ENCODE measurements at places on chromosomes 12 and 14.
A peak's percentile ranks its signal among the peaks of the same experiment; 100 is the strongest.

GRCh38 chr12:121441555-121441954, 41.6 kb downstream of the RNF34 start:
- DNase-seq: no peak

DNA sequence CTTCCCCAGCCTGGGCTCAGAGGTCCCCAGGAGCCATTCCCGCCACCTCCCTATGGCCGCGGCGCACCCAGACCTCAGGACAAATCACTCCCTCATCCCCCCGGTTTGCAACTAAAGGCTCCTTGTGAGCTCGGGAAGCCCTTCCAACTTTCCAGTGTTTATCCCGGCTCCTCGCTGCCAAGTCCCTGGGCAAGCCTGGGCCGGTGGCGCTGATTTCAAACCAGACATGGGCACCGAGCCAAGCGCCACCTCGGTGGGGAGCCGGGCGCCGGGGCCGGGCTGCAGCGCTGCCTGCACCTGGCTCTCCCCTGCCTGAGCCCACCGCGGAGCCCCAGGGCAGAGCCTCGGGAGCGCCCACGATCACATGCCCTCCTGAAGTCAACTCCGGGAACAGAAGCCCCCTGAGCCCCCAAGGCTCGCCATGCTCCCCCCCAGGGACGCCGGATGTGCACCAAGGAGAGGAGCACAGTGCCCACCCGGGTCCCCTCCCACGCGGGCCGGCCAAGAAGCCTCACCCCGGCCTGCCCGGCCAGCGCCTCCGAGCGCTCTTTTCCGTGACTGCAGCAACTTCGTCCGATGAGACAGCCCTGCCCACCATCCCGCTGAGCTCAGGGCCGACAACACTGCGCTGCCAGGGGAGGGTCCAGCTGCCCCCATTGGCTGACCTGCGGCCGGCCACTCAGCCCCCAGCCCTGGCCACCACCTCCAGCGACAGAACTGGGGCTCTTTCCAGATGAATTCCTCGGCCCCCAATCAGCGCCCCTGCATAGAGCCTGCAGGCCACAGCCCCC, 50.0 kb downstream of the NCOR2 start:
- no peak for DNase-seq

DNA sequence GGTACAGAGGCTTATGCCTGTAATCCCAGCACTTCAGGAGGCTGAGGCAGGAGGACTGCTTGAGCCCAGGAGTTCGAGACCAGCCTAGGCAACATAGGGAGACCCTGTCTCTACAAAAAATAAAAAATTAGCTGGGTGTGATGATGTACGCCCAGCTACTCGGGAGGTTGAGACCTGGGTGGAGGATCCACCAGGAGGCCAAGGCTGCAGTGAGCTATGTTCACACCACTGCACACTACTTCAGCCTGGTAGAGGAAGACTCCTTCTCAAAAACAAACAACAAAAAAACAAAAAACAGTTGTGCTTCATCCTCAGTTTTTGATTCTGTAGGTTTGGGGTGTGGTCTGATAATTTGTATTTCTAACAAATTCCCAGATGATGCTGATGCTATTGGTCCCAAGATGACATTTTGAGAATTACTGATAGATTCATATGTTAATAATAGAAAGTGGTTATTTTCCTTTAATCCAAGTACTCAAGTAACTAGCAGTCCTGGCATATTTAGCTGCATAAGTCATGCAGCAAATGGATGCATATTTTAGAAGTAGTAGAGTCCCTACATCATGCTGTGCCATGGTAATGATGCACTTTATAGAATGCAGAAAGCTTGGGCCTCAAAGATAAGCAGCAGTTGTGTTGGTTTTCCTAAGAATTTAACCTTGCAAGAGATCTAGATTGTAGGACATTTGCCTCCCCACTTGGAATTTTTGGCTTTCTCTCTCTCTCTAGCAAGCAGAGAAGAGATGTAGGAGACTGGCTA, 76.1 kb upstream of the PAWR start:
- no peak for DNase-seq

DNA sequence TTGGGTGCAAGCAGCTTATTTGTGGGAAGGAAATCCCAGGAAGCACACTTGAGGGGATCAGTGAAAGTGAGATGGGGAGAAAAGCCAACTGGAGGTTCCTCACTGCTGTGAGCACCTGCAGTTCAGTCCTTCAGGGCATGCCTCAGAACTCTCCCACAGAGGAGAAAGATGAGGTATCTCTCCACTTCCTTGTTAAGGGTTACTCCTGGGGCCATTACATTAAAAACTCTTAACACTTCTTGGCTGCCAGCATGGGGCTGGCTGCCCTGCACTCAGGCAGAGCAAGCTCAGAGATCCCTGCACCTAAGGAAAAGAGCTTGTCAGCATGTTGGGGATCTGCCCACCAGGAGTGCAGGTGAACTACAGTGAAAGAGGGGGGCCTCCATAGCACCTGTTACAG, 28.8 kb downstream of the FERMT2 start:
- DNase-seq: no peak

- no peak for DNase-seq
These were observed 82.6 kb downstream of the EML1 start for GRCh38 chr14:99875836-99876235.

DNA sequence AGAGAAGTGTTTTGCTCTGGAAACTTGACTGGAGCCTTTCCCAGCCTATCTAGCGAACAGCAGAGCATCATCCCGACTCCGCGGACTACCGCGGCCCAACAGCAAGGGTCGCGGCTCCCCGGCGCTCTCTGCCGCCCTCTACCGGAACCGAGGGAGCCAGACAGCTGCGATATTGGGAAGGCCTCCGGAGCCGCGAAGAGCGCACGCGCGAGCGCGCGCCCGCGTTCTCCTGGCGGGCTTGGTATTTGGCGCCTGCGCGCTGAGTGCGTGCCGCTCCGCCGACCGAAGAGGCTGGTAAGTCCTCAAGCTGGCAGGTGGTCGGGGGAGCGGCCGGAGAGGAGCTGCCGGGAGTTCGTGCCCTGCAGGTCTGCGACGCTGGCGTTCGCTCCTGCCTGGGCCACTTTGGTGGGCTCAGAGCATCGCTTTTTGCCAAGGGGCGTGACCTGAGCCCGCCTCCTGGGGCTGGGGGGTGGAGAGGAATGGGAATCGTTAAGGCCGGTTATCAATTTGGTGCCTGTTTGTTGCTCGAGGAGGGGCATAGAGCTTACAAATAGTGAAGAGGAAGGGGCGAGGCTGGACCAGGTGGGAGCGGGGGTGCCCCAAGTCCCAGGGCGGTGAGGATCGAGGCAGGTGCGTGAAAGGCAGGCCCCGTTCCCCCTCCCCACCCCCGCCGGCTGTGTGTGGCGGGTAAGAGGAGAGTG, at the start of gene TMEM106C:
Gene TMEM106C, plus strand, starts transcription at position 257 of the 701 bp plus-strand sequence. CDS start 641 bp downstream, outside the sequence.
- DNase-seq: peak; percentile 80

- no peak for DNase-seq
These were observed 4.5 kb downstream of the FOXA1 start for GRCh38 chr14:37590428-37591139.

- no peak for DNase-seq
These were observed 646.5 kb upstream of the SEL1L start for GRCh38 chr14:82180139-82180538.

DNA sequence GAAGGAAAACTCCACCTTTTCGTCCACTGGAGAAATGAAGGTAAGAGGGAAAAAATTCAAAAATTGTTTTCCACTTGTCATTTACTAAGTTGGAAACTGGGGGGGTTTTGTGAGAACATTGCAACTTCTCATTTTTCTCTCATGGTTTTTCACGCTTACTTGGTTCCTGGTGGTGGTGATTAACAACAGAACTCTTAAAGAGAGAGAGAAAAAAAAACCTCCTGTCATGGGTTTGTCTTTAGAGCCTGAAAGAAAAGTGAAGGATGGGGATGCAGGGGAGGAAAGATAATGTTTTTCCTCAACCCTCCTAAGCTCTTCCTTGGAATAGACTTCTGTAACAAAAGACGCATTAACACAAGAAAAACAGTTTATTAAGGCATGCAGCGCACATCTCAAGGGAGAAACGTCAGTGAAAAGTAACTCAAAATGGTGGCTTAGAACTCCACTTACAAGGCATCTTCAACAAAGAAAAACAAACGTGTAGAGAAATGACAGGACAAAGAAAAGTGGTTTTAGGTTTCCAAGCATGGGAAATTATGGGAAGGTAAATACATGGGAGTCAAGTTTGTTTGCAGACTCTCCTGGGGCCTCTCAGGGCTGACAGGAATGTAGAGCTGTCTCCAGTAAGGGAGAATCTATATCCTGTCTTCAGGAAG, 81.9 kb upstream of the ATF7IP start:
- no peak for DNase-seq

- no peak for DNase-seq
These were observed 193.4 kb upstream of the AMIGO2 start for GRCh38 chr12:47273191-47273626.

GRCh38 chr12:89552376-89552775, 26.5 kb upstream of the POC1B start:
- no peak for DNase-seq

DNA sequence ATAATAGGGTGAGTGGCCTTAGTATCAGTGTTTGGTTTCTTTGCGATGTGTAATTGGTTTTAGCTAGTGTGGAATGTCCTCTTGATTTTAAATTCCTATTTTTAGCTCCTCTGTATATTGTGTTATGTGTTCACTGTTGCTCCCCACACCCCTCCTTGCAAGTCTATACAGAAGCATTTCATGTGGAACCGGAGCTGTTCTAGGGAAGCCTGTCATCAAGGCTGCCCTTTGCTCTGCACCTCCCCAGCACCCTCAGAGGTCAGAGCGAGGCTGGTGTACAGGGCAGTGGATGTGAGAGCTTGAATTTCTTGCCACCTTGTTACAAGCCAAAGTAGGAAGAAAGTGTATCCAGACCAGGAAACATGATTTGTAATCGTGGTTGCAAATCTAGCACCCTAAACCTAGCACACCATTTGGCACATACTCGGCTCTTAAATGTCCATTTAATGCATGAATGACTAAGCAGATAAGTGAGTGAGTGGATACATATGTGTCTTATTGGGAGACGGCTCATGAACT, 376.8 kb downstream of the RGS6 start:
- DNase-seq: no peak

DNA sequence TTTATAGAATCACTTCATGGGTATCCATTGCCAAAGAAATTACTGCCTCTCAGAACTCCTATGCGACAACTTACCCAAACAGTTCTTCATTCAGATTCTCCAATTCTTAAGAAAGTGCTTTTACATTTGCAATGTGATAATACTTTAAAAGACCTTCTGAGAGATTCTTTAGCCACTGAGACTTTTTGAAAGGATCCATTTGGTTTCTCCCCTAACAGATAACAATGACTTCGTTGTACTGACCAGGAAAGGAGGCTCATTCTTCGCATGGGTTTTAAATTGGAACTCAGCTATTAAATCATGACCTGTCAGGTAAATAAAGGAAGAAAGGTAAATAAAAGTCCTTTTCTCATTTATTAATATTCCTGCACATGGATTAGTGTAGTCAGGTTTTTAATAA, 14.8 kb downstream of the ITPR2 start:
- DNase-seq: no peak

Measured in stimulated activated CD8-positive, alpha-beta memory T cell treated with anti-CD3 and anti-CD28 coated beads, Interleukin-4, amount 100 ng/mL, for 4 hours (primary cell).